ENCODE measurements at places on chromosomes 16 and 17. TPM values are rescaled to one million over a fixed set of nuclear protein-coding genes. Genes with fewer than 3 reads are reported as not detected.

The MCRIP2 gene
- total RNA-seq, result 31.0 TPM

The SLFN13 gene
- 1.8 TPM for total RNA-seq

The CMTM2 gene
- total RNA-seq, result 0.13 TPM

The FBRS gene
- 26.9 TPM for total RNA-seq

The CLEC18B gene
- total RNA-seq, result 20.9 TPM

The MARVELD3 gene
- total RNA-seq, result 0.63 TPM

The SNRNP25 gene
- 18.3 TPM for total RNA-seq

The LRRC75A gene
- total RNA-seq, result 1.5 TPM

The DPEP3 gene
- not detected for total RNA-seq

The CCL17 gene
- total RNA-seq, result not detected

The EVPLL gene
- not detected for total RNA-seq

The GLTPD2 gene
- total RNA-seq, result not detected

The SLC52A1 gene
- total RNA-seq, result under 0.01 TPM

Measured in mesangial cell (primary cell).